ENCODE measurements at places on chromosomes 7 and 10. TPM values are rescaled to one million over a fixed set of nuclear protein-coding genes. Genes with fewer than 3 reads are reported as not detected.

HABP2 gene
- total RNA-seq: not detected

SAP25 gene
- 9.9 TPM for total RNA-seq

- H3K36me3 ChIP-seq: no peaks in the 10 kb centered on the region
- H3K4me3 ChIP-seq: no peak overlapping the region
- no peak for DNase-seq
Observed at GRCh38 chr7:73585196-73585595, 6.8 kb upstream of the TBL2 start.

GRCh38 chr10:458421-458851, 231.0 kb downstream of the DIP2C start:
- no peak overlapping the region for H3K27ac ChIP-seq
- DNase-seq: no peak
- H3K36me3 ChIP-seq: peaks cover 1% of the 10 kb centered on the region
- H3K4me1 ChIP-seq: peaks cover 10% of the 10 kb centered on the region
- H3K27me3 ChIP-seq: no peaks in the 10 kb centered on the region
- H3K4me3 ChIP-seq: no peak overlapping the region

DNA sequence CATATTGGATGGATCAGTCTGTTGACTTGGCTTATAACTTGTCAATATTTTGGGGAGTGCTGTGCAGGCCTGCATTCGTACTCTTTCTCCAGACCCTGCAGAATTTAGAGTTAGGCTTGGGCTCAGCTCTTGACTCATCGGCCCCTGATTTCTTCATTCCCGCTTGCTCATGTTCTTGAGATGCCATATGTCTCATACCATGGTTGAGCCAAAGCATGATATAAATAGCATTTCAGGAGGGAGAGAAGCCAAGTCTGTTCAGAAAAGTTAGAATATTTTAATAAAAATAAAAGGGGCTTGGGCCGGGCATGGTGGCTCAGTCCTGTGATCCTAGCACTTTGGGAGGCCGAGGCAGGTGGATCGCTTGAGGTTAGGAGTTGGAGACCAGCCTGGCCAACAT, 898.1 kb downstream of the TYW1 start:
- no peaks in the 10 kb centered on the region for H3K4me1 ChIP-seq
- H3K27ac ChIP-seq: no peak overlapping the region
- no peaks in the 10 kb centered on the region for H3K27me3 ChIP-seq

GRCh38 chr7:132730105-132730504, 153.8 kb upstream of the PLXNA4 start:
- no peak overlapping the region for H3K4me3 ChIP-seq
- H3K36me3 ChIP-seq: no peaks in the 10 kb centered on the region
- no peaks in the 10 kb centered on the region for H3K27me3 ChIP-seq
- H3K4me1 ChIP-seq: no peaks in the 10 kb centered on the region
- H3K27ac ChIP-seq: no peak overlapping the region

DNA sequence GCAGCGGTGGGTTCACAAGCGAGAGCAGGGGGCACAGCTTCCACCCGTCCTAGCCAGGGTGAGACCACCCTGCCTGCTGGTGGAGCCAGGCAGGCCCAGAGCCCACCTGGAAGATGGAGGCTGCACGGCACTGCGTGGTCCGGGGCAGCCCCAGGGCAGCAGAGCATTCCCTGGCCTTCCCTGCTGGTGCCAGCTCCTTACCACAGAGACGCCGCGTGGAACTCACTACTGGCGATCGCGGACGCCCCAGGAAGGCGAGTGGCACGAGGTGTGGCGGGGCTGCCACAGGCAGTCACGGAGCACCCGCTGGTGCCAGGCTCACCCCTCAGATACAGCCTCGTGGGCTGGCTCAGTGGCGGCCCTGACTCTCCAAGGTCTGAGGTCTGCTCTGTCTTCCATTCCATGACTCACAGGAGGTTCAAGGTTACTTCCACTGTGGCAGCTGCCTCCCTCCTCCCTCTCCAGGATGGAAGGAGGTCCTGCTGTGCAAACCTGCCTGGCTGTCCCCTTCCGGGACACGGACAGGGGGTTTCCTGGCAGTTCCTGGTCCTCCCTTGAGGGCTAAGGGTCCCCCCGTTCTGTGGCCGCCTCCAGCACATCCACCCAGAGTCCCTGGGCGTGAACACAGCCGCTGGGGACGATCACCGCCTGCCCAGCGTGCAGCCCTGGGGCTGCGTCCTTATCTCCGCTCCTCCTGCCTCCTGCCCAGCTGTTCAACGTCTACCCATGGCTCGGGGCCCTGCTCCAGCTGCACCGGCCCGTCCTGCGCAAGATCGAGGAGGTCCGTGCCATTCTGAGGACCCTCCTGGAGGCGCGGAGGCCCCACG, 3.1 kb downstream of the CYP2W1 start:
- H3K4me1 ChIP-seq: no peaks in the 10 kb centered on the region
- no peaks in the 10 kb centered on the region for H3K27me3 ChIP-seq
- no peak overlapping the region for H3K27ac ChIP-seq
- no peak for DNase-seq

DNA sequence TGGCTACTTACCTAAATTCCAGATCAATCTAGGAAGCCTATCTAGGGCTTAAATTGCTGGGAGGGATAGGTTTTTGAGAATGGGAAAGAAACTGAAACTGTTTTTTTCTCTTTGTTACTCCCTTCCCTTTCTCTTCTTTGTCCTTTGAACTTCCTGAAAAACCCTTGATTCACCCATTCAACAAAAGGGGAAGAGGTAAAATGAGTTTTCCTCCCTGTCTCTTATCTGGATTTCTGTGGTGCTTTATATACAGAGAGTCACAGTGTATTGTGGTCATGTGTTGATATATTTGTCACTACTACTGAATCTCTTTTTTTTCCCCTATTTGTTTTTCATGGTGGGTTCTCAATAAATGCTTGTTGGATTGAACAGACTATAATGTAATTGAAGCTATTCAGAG, 19.8 kb upstream of the NUP205 start:
- H3K4me3 ChIP-seq: no peak overlapping the region
- DNase-seq: no peak
- no peak overlapping the region for H3K27ac ChIP-seq
- H3K4me1 ChIP-seq: no peaks in the 10 kb centered on the region

GRCh38 chr7:11341285-11341944, 367.7 kb downstream of the PHF14 start:
- peaks cover 8% of the 10 kb centered on the region for H3K27me3 ChIP-seq
- H3K36me3 ChIP-seq: no peaks in the 10 kb centered on the region
- no peak overlapping the region for H3K4me3 ChIP-seq

All from activated CD4-positive, alpha-beta memory T cell treated with anti-CD3 and anti-CD28 coated beads for 36 hours (primary cell).